NCI-H187 (cell line): ENCODE measurements at places on chromosomes 7 and 10.

DNA sequence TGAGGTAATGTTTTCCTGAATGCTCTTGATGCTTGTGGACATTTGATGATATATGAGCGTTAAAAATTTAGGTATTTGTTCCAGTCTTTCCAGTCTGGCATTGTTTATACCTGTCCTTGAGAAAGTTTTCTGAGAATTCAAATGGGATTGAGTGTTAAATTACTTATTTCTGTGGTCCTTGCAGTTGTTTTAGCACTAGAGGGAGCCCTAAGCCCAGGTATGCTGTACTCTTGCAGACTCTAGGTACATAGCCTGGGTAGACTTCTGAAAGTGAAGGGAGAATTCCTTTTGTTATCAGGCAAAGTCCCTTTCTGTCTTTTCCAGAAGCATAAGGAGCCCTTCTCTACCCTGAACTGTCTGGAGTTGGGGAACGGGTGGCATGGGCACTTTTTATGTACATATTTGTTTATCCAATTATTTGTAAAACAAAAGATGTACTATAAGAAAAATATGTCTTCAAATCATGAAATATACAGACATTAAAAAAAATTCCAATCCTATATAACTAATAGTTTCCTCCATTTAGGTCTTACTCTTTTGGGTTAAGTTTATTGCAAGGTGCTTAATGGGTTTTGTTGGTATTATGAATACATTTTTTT, 262.1 kb downstream of the ATRNL1 start:
- DNase-seq = no peak

GRCh38 chr7:112985377-112985987, 101.1 kb downstream of the GPR85 start:
- DNase-seq = no peak

DNA sequence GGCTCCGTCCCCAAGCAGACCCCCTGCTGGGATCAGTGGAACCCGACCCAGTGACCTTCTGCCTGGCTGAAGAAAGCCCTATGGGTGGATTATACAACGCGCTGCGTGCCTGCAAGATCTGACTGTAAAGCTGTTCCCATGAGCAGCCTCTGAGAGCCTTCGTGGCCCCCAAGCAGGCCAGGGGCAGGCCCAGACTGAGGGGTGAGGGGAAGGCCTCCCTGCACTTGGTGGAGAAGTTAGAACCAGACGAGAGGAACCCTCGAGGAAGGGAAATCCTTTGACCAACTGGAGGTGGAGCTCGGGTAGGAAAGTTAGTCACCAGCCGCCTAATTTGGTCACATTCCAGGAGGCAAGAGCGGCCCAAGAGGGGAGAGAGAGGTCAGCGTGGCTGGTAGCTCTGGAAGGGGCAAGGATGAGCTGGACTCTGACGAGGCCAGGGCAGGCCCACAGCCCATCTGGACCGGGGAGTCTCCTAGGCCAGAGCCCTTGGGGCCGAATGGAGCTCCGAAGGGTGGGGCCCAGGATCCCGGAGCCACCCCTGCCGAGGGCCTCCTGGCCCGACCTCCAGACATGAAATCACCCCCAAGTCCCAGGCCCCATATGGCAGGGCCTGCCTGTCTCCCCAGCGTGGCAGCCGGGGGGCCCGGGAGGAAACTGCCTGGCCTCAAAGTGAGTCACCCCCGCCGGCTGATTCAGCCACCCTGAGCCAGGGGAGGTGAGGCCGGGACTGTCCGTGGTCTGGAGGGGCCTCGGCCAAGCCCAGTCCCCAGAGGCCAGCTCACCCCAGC, 23.3 kb upstream of the PDGFA start:
- no peak for DNase-seq

DNA sequence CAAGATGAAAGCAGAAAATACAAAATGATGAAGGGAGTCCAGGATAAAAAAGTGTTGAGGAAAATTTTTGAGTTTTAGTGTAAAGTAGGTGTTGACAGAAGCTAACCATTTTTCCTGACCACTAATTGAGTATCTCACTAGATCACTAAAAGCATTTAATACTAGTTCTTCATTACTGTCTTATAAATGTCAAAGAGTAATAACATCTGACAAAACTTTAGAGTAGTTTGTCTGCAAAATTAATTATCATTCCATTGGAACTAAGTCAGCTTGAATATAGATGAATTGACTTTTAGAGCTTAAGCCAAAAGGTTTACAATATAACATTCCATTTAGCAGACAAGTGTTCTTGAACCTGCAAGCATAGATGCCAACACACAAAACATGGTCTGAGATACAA, 232.9 kb downstream of the FOXP2 start:
- DNase-seq = no peak

- no peak for DNase-seq
Measured at GRCh38 chr10:29533696-29534285, 101.0 kb downstream of the SVIL start.

DNA sequence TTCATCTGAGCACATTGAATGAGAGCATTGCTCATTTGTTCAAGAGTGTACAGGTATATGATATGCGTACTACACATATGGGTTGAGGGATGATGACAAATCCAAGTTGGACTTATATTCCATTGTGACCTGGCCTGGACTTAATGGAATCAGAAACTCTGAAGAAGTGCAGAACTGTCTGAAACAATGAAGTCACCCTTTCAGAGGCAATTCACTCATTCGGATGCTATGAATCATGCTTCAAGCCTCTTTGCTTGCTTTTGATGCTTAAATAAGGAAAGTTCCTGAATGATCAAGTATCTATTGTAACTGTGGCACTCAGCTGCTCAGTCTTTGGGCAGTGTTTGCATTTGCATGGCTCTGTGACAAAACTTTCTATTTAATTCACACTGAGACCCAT, 93.4 kb downstream of the ZNF365 start:
- no peak for DNase-seq

- DNase-seq = no peak
Measured at GRCh38 chr10:74156919-74157289, 5.9 kb downstream of the ADK start.

GRCh38 chr10:27153845-27154193, 365 bp downstream of the YME1L1 start:
- DNase-seq = no peak
